Caco-2 (cell line): ENCODE measurements at places on chromosomes 5 and 9. TPM values are rescaled to one million over a fixed set of nuclear protein-coding genes. Genes with fewer than 3 reads are reported as not detected.

DNA sequence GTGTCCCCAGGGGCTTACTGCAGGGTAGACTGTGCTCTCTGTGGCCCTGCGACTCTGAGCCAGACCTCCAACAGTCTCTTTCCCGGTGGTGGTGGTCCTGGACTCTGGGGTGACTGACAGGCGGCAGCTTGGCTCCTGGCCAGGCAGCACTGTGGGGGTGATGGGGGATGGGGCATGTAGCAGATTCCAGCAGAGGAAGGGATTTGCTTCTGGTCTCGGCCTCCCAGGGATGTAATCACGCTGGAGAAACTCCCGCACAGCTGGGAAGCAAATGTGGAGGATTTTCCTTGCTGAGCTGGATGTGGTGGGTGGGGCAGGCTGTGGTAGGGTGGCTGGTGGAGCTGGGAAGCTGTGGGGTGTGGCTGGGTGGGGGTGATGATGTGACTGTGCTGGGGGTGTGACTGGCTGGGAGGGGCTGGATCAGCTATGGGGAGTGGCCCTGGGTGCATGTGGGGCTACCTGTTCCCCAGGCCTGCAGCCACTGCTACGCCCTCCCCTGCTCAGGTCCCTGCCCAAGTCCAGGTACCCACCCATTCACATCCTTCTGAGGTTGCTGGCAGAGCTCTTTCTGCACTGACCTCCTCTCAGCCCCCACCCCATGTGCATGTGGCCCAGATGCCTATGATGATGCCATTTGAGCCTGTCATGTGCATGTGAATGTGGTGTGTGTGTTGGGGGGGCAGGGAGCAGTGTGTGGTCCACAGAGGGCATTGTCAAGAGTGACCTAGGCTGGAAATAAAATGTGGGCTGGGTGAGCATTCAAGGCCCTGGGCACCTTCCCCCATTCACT lies 3.8 kb downstream of the NDST1 start:
- peak overlapping the region; percentile 96 for H3K27ac ChIP-seq
- H3K27me3 ChIP-seq, result no peaks in the 10 kb centered on the region
- 0 out of 2 replicates have a peak, but pooled peaks cover 1% of the 10 kb centered on the region for H3K36me3 ChIP-seq
- DNase-seq, result peak; percentile 78

DNA sequence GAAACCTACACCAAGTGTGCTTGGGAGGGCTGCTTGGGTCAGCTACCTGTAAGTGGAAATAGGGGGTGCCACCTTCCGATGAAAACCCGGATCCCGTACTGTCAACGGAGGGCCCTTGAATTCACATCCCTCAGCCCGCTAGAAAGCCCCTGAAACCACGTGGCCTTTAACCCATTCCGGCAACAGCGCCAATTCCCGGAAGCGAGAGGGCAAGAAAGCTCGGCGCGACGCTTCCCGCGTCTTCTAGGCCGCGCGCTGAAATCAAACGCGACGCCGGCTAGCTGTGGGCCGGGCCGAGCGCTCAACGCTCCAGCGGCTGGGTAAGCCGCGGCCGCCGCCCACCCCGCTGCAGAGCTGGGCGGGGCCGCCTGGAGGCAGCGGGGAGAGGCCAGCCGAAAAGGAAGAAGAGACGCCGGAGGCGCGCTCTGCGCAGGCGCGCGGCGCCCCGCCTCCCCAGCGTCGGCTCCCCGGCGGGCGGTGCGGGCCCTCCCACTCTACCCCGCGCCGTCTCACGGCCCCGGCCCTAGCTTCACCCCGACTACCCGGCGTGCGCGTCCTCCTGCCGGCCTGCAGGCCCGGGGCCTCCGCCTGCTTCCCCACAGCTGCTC lies at the start of gene KIF2A:
Gene KIF2A (plus strand): TSS at position 492 of the 608 bp plus-strand sequence. CDS start 267 bp downstream, outside the sequence.
- H3K4me1 ChIP-seq, result peaks cover 5% of the 10 kb centered on the region
- peak within 1 kb of the TSS; percentile 91 for H3K27ac ChIP-seq
- no peaks in the 10 kb centered on the region for H3K36me3 ChIP-seq
- peak; percentile 94 for DNase-seq
- H3K27me3 ChIP-seq, result no peaks in the 10 kb centered on the region
- H3K4me3 ChIP-seq, result peak within 1 kb of the TSS; percentile 97

DNA sequence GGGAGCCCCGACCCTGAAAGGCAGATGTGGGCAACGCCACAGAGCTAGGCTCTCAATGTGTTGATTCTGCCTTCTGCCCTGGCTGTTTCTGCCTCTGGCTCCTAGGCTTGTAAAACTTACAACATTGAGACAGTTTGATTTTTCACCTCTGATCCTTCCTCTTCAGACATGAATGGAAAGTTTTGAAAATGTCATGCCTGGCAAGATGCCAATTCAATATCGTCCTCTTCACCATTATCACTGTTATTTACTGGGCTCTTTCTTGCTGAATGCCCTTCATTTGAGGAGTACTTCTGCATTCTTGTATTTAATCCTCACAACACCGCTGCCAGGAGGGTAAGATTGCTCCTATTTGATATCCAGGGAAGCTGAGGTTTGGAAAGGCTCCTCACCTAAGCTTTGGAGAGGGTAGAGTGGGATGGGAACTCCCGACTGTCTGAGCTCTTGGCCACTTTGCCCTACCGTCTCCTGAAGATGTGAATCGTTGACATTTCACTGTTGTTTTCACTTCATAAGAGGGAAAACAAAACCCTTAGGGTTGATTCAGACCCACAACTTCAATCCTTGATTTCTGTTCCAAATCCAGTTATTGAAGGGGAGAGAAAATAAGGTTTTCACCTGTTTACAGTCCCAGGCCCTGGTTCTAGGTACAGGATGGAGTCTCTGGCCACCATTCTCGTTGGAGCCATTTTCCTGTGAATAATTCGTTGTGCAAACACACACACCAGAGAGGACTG lies 12.7 kb upstream of the FGF1 start:
- no peaks in the 10 kb centered on the region for H3K4me1 ChIP-seq
- H3K36me3 ChIP-seq, result no peaks in the 10 kb centered on the region
- no peak overlapping the region for H3K4me3 ChIP-seq
- H3K27me3 ChIP-seq, result no peaks in the 10 kb centered on the region; the same call in none of the 2 replicates
- no peak overlapping the region for H3K27ac ChIP-seq

Gene MCC
- total RNA-seq, result 0.09 TPM in 1 of 2 replicates, not detected in the other

DNA sequence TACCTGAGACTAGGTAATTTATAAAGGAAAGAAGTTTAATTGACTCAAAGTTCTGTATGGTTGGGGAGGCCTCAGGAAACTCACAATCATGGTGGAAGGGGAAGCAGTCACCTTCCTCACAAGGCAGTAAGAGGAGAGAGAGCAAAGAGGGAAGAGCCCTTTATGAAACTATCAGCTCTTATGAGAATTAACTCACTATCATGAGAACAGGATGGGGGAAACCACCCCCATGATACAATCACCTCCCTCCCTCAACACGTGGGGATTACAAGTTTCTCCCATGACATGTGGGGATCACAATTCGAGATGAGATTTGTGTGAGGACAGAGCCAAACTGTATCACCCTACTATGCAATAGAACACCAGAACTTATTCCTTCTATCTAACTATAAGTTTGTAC lies 27.9 kb downstream of the CD274 start:
- H3K27ac ChIP-seq, result no peak overlapping the region
- no peaks in the 10 kb centered on the region for H3K27me3 ChIP-seq
- no peak for DNase-seq
- no peaks in the 10 kb centered on the region for H3K36me3 ChIP-seq

GRCh38 chr9:105178076-105178475 lies 66.4 kb upstream of the SLC44A1 start:
- H3K36me3 ChIP-seq, result no peaks in the 10 kb centered on the region
- no peaks in the 10 kb centered on the region for H3K4me1 ChIP-seq
- H3K27ac ChIP-seq, result no peak overlapping the region
- no peak for DNase-seq
- no peak overlapping the region for H3K4me3 ChIP-seq

- no peaks in the 10 kb centered on the region for H3K27me3 ChIP-seq
- H3K27ac ChIP-seq, result no peak overlapping the region
- H3K36me3 ChIP-seq, result no peaks in the 10 kb centered on the region
- H3K4me1 ChIP-seq, result 0 out of 2 replicates have a peak, but pooled peaks cover 4% of the 10 kb centered on the region
- DNase-seq, result no peak
Measured at GRCh38 chr9:127865645-127866464, 11.4 kb upstream of the ENG start.

Gene RASEF
- total RNA-seq, result 0.32 and 0.39 TPM in 2 replicates

GRCh38 chr5:127725673-127726072 lies 22.5 kb downstream of the CCDC192 start:
- H3K4me3 ChIP-seq, result no peak overlapping the region
- H3K4me1 ChIP-seq, result no peaks in the 10 kb centered on the region
- no peaks in the 10 kb centered on the region for H3K27me3 ChIP-seq
- H3K36me3 ChIP-seq, result no peaks in the 10 kb centered on the region
- H3K27ac ChIP-seq, result no peak overlapping the region
- DNase-seq, result no peak

GRCh38 chr9:2655411-2655901 lies 33.9 kb downstream of the VLDLR start:
- H3K4me3 ChIP-seq, result no peak overlapping the region
- no peak overlapping the region for H3K27ac ChIP-seq
- H3K27me3 ChIP-seq, result no peaks in the 10 kb centered on the region
- H3K4me1 ChIP-seq, result no peaks in the 10 kb centered on the region
- no peak for DNase-seq

GRCh38 chr9:89588271-89588879 lies 16.4 kb upstream of the GADD45G start:
- peaks cover 8% of the 10 kb centered on the region for H3K4me1 ChIP-seq
- H3K27ac ChIP-seq, result no peak overlapping the region
- H3K27me3 ChIP-seq, result no peaks in the 10 kb centered on the region
- H3K4me3 ChIP-seq, result no peak overlapping the region
- H3K36me3 ChIP-seq, result no peaks in the 10 kb centered on the region
- DNase-seq, result no peak

DNA sequence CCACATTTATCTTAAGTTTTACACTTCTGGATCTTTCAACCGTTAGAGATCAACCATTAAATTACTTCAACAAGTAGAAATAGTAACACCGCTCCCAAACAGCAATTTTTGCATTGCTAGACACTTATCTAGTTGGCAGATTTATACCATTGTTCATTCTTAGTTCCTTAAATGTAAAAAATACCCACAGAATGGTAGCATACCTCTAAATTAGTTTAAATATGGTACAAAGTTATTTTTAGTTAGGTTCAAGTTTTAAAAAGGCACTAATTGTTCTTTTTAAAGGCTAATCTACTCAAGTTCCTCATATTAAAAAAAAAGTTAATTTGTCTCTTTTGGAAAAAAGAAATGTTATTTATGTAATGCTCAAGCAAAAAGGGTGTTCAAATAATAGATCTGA lies 8.1 kb downstream of the PFDN1 start:
- no peaks in the 10 kb centered on the region for H3K27me3 ChIP-seq
- no peaks in the 10 kb centered on the region for H3K36me3 ChIP-seq
- DNase-seq, result no peak

GRCh38 chr9:124239249-124240073 lies 18.3 kb upstream of the NEK6 start:
- no peak overlapping the region for H3K27ac ChIP-seq
- no peaks in the 10 kb centered on the region for H3K4me1 ChIP-seq
- no peaks in the 10 kb centered on the region for H3K27me3 ChIP-seq
- H3K4me3 ChIP-seq, result no peak overlapping the region

Gene SLC1A3
- total RNA-seq, result 178 and 195 TPM in 2 replicates
